ENCODE measurements at places on chromosomes 5 and 9.

- DNase-seq, result no peak
Measured at GRCh38 chr5:100775533-100775855, 127.6 kb downstream of the ST8SIA4 start.

- DNase-seq, result no peak
Measured at GRCh38 chr9:25117791-25118190, 560.5 kb downstream of the TUSC1 start.

GRCh38 chr9:129201289-129201688, 23.2 kb upstream of the IER5L start:
- no peak for DNase-seq

DNA sequence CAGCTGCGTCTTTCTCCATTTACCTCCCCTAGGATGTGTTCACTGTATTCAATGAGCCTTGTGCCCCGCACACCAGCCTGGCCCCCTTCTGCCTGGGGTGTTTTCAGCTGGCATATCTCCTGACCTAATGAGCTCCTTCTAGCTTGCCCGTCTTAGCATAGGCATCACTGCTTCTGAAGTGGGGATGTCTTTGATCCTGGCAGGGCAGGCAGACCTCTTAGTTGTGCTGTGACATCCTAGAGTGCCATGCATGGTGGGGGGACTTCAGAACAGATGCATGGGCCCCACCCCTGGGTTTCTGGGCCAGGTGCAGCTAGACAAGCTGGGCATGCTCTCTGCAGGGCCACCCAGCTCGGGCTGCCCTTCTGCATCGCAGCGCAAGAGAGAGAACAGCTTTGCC, 172.7 kb downstream of the GADD45G start:
- DNase-seq, result no peak

DNA sequence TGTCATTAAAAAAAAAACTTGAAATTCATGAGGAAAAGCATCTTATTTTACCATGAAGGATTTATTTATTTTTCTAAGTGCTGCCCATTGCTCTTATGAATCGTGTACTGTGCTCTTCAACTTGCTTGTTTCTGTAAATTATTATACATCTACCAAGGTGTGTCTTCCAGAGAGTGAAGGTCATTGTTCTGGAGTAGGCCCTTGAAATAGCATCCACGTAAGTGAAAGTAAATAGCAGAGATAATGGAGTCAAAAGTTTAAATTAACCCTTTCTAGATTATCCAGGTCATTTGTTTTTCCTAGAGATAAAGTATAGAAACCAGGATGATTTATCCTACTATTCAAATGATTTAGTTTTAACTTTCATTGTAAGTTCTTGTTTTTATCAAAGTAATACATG, 473.1 kb downstream of the DIRAS2 start:
- no peak for DNase-seq

- DNase-seq, result no peak
Measured at GRCh38 chr5:16913187-16914107, 22.6 kb downstream of the MYO10 start.

Measured in H54 (cell line).